NCI-H187 (cell line): ENCODE measurements at places on chromosomes 3 and 15.

DNA sequence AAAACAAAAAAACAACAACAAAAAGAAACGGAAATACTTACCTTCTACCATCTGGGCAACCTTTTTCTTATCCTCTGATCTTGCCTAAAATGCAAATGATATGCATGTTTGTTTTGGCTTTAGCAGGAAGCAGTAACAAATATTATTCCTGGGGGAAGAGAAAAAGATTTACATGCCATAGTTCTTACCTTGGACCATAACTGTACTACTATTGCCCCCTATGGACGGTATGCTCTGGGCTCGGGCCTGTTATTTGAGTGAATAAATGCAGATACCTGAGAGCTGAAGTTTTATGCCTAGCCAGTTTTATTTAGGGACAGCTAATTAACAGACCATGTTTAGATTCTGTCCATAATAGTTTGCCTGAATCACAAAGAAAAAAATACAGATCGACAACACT lies 12.6 kb upstream of the STARD5 start:
- DNase-seq = no peak

DNA sequence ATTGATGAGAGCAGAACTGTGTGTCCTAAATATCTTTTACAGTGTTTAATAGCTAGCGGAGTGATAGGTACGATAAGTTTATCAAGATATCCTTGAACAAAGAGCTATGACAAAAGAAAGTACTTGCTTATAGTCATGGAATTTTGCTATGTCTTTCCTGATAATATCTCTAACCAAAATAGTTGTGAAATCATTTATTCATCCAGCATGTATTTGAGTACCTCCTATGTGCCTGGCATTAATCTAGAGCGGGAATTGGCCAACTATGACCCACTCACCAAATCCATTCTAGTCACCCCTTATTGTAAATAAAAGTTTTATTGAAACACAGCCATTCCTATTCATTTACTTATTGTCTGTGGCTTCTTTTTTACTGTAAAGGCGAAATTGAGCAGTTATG lies 46.6 kb downstream of the ZFAND6 start:
- no peak for DNase-seq

GRCh38 chr3:12507591-12508281 lies 23.5 kb downstream of the TSEN2 start:
- no peak for DNase-seq

GRCh38 chr3:83968356-83968755 lies 990.4 kb upstream of the CADM2 start:
- no peak for DNase-seq

- no peak for DNase-seq
Measured at GRCh38 chr15:89839167-89839810, 24.6 kb upstream of the ANPEP start.

- DNase-seq = no peak
Measured at GRCh38 chr3:13780432-13781176, 99.3 kb downstream of the WNT7A start.

DNA sequence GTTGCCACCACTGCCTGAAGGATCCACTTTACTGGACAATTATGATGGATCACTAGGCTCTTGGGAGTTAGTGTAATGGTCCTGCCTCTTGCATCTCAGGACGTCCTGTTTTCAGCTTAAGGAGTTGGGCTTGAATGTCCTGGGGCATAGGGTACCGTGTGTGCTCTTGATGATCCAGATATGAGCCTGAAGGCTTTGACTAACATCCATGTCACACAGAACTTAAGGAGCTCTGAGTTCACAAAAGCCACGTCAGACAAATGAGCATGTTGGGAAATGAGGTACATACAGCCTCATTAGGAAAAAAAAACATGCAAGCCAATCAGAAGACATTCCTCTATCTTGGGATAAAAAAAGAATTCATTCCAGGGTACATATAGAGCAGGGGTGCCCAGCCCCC lies 40.8 kb downstream of the CA12 start:
- DNase-seq = no peak

DNA sequence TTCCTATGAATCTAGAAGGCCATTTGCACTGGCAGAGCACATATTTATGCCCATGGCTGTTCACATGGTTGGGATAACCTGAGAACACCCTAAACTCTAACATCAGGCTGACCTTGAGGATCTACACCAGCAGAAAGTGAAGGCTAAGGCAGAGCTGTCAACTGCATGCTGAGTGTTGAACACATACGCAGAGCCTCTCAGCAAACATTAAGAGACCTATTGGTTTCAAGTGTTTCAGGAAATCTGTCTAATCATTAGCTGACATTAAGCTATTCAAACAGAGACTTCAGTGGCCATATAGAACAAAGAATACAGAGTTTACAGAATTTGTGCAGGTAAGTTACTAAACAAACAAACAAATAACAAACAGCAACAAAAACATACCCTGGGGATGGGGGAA lies 16.1 kb upstream of the SEC61A1 start:
- no peak for DNase-seq

- DNase-seq = no peak
Measured at GRCh38 chr3:191808073-191808472, 347.1 kb downstream of the PYDC2 start.

DNA sequence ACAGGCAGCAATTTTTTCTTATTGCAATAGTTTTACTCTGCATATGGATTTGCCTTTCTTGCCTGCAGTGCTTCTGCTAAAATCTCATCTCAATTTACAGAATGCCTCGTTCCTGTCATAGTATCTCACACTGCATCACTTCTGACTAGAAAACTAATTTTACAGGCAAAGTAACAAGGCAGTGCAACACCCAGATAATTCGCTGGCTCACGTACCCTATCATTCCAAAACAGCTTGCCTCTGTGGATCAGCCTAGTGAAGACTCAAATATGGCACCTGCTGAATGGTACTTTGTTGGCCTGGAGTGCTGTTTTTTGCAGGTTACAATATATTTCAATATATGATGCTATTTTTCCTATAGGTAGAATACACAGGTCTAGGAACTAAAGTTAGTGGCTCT lies 5.3 kb downstream of the EIF5A2 start:
- DNase-seq = no peak

DNA sequence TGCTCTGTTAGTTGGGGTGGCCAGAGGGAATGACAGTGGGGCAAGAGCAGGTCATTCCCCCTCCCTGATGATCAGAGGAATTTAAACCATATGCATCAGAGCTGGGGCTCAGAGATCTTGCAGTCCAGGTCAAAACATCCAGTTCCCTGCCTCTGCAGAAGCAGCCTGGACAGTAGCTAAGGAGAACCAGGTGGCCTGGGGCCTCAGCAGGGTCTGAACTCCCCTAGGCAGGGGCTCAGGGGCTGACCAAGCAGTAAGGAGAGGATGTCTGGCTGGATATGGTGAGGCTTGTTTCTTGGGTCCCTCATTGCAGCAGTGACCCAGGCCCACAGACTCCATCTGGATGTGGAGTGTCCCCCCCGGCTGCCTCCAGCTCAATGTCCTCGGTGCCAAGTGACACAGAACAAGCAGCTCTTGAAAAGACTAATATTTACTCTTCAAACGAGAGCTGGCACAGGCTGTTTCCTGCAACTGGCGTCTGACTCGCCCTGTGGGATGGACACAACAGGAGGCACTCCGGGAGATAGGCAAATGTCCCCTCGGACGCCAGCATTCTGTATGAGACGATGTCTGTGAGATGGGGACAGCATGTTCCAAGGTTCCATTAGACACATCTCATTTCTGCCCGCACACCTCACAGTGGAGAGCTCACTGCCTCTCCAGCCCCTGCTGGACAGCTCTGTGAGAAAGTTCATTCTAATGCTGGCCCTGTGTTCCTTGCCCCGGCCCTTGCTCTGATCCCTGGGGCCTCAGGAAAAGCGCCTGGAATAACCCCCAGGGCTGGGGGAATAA lies 37.1 kb downstream of the SEC22C start:
- DNase-seq = no peak

DNA sequence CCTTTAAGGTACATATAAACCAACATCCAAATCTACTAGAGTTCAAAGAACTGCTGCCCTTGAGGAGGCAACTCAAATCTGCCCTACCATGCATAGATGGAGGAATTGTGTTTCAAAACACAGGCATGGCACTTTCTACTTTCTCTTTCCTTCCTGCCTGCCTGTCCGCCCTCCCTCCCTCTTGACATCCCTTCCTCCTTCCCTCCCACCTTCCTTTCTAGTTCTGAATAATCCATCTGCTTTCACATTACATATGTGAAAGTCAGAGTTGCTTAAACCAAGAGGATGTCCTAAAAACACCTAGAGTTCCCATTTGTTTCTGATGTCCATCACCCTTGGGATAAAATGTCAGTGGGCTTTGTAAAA lies 537.6 kb downstream of the FOXP1 start:
- no peak for DNase-seq

- no peak for DNase-seq
Measured at GRCh38 chr3:170178651-170179050, 2.9 kb downstream of the PHC3 start.
